Brain pericyte (primary cell): ENCODE measurements at places on chromosomes 1 and 21.

- no peak for DNase-seq
Measured at GRCh38 chr1:206685334-206685768, 646 bp downstream of the MAPKAPK2 start.

DNA sequence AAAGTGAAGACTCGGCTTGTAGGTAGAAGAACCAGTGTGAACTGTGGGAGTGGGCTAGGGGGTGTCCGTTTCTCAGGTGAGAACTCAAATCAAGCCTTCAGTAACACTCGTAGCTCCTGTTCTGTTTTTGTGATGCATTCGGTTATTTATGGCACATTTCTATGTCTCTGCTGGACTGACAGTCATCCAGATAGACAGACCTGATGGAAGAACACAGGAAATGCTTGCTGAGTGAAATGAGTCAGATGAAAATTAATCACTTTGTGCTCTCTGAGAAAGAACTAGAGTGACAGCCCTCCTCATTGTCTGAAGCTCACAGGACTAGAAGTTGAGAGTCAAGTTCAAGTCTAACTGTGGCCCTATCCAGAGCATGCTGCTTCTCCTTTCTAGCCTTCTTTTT is 360.1 kb upstream of the PLXNA2 start:
- no peak for DNase-seq

GRCh38 chr1:16913181-16913832 is 8.4 kb upstream of the CROCC start:
- DNase-seq, result no peak

DNA sequence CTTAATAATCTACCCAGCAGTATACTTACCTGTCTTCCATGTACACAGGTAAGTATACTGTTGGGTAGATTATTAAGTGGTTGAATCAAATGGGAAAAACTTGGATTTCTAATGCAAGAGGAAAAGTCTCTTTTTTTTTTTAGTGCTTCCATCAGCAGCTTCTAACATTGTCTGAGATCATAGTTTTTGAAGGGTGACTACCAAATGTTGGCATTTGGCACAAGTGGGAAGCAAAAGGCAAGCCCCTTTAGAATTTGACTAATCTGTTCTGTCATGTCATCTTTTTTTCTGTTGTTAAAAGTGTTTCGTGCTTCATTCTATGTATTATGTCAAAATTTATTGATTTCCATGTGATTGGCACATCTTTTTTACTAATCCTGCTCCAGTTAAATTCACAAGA is 547 bp downstream of the FMO1 start:
- no peak for DNase-seq

GRCh38 chr1:240611619-240612480 is at the start of gene GREM2:
GREM2 (minus strand) TSS chr1:240612155; CDS start chr1:240493475, 118,680 bp downstream.
- DNase-seq, result peak; percentile 41

DNA sequence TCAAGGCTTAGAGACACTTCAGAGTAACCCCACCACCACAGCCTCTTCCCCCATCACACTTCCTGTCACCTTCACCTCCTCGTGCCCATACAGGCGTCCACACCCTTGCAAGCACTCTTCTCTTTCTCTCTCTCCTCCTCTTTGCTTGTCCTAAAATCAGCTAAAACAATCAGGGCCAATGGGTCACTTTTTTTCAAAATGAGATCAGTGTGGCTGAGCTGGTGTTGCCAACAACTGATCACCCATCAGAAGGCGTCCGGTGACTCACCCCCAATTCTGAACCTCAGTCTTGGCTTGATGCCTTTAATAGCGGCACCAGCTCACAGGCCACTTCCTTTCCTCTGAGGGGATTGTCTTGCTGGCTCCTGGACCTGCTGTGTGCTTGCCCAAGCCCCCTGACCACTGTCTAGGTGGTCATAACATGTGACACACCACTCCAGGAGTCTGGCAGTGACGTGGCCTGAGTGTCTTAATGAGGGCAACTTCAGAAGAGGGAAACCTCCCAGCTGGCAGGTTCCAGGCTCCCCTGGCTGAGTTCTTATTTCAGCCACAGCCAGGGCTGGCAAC is 1.6 kb downstream of the DRAXIN start:
- no peak for DNase-seq

- DNase-seq, result no peak
Measured at GRCh38 chr1:203517426-203518110, 23.6 kb downstream of the OPTC start.

GRCh38 chr1:222357252-222357651 is 190.7 kb downstream of the HHIPL2 start:
- DNase-seq, result no peak

GRCh38 chr1:113904293-113904673 is 316 bp downstream of the AP4B1 start:
- no peak for DNase-seq

- no peak for DNase-seq
Measured at GRCh38 chr1:147635342-147635741, 35.0 kb downstream of the ACP6 start.

- no peak for DNase-seq
Measured at GRCh38 chr1:93081716-93082115, 2.6 kb downstream of the MTF2 start.

- no peak for DNase-seq
Measured at GRCh38 chr21:42558368-42558767, 44.7 kb downstream of the SLC37A1 start.

- DNase-seq, result no peak
Measured at GRCh38 chr1:230371923-230372703, 54.0 kb downstream of the PGBD5 start.

GRCh38 chr1:38125016-38125415 is 78.4 kb upstream of the POU3F1 start:
- no peak for DNase-seq

GRCh38 chr1:224742349-224742748 is 126.2 kb downstream of the CNIH3 start:
- no peak for DNase-seq

DNA sequence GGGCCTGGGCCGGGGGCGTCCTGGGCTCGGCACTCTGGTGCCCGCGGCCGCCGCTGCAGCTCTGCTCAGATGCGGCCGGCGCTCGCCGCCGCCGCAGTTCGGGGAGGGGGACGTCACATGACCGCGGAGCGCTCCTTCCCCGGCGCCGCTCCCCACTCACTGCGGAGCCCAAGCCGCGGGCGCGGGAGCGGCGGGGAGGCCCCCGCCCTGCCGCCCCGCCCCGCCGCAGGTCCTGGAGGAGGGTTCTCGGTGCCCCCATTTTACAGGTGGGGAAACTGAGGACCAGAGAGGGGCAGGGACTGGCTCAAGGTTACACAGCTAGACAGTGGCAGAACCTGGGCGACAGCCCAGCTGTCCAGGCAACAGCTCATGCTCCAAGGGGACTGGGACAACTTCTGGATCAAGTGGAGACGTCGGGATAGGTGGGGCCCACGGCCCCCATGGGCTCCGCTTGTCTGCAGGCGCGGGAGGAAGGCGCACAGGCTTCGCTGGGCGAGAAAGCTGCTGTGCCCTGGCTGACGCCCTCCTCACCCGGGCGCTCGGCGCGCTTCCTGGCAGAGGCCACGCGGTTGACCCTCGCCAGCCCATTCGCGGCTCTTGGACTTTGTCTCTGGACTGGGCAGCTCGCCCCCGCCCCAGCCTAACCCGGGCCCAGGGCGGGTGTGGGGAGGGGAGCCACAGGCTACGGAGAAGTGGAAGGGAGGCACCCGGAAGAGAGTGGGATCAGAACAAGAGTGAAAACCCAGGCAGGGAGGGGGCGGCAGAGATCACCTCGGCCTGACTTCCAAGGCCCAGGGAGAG is at the start of gene RAP1GAP:
Gene RAP1GAP, minus strand, starts transcription at position 100 of the 801 bp plus-strand sequence. CDS start 49,325 bp downstream, outside the sequence.
- no peak for DNase-seq

- DNase-seq, result no peak
Measured at GRCh38 chr1:75083848-75084514, 50.2 kb upstream of the LHX8 start.

DNA sequence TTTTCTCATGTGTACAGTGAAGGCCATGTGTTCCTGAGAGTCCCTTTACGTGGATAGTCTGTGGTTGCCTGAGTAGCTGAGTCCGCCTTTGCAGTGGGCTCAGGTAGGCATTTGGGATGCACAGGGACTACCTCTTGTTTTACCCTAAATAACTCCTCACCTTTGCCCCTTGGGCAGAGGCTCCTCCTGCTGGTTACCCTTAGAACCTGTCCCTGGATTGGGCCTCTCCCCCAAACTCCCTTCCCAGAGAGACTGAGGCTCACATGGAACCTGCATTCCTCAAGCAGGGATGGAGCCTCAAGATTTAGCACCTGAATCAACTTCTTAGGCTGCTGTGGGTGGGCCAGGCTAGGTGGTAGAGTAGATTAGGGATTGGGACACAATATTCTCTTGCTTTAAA is 111.7 kb downstream of the FOXD2 start:
- DNase-seq, result no peak

GRCh38 chr1:240687820-240688219 is 75.9 kb upstream of the GREM2 start:
- DNase-seq, result no peak
